SJCRH30 (cell line): ENCODE measurements at places on chromosomes 1 and 21.

- DNase-seq = peak; percentile 82
These were observed 20.8 kb downstream of the NAV1 start for GRCh38 chr1:201559679-201560162.

GRCh38 chr1:231065510-231066241, 25.6 kb upstream of the FAM89A start:
- no peak for DNase-seq

GRCh38 chr1:209443361-209443931, 140.1 kb upstream of the CAMK1G start:
- DNase-seq = no peak

DNA sequence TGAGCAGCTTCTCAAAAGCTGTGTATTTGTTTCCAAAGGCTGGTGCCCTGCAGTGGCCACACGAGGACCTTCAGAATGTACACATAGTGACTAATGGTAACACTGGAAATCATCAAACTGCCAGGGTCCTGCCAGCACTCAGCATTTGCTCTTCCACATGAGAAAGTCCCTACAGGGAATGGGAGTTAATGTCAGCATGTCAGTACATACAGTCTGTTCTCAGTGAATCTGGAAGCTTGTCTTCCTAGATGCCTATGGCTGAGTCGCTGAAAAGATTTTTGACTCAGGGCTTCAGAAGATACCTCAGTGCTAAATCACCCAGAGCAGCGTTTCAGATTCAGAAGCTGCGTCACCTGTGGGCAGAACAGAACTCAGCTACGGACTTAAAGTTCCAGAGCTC, 108.2 kb downstream of the CDC7 start:
- DNase-seq = no peak

DNA sequence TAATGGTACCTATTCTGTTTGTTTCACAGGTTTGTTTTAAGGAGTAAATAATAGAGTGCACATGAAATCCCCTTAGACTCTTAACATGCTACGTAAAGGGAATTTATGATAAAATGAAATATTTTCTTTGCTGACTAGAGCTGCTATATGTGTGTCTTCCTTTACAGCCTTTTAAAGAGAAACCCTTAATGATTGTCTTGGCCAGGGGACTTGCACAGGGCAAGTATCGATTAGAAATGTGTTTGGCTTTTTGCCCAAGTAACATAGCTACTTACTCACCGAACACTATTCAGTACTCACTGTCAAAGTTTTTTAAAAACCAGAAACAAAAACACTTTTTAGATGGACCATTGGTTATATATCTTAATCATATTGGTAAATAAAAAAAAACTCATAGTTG, 71.3 kb upstream of the KIAA1614 start:
- no peak for DNase-seq

GRCh38 chr1:202362212-202362611, 13.7 kb downstream of the PPP1R12B start:
- no peak for DNase-seq

DNA sequence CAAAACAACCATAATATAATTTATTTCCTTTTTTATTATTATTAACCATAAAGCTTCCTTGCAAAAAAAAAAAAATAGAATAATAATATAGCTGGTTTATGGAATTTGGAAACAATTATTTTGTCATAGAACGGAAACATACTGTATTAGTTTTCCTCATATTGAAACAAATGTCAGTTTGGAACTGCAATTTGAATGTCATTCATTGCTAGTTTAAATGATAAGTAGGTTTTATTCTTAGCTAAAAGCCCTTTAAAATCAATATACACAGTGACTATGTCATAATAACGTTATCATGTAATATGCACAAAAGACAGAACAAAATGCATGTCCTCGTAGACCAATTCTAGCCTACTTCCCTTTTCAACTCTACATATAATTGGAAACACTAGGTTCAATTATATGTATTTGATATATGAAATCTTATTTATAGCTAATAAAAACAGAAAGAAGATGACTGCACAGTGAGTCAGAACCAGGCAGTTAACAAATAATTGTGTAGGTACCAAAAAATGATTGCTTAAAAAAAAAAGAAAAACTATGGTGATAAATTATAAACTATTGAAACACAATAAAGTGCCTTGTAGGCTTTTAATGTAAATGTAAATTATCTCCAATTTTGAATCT, 85.2 kb upstream of the EXO1 start:
- no peak for DNase-seq

DNA sequence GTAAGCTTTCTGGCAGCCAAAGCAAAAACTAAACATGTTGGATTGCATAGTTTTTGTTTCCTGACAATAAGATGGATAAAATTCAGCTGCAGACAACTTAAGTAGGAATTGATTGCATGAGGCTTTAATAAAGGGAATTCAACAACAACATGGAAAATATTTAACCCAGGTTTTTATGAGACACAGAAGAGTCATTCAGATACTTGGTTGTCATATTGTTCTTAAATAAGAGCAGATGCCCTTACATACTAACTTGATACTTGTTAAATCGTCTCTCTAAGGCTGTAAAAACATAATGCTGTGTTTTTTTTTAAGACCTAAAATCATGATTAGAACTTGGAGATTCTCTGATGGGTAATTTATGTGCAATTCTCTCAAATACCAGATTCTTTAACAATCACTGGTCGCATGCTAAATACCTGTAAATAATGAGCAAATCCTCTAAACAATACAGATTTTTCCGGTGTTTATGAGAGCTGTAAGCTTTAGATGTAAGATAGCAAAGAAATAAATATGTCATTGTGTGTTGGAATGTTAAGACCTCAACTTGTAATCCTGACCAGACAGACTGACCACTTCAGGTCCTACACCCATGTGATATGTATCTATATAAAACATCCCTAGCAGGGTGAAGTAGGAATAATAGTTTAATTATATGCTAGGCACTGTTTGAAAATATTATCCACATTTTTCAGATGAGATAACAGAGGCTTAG, 37.8 kb upstream of the CD34 start:
- DNase-seq = no peak

DNA sequence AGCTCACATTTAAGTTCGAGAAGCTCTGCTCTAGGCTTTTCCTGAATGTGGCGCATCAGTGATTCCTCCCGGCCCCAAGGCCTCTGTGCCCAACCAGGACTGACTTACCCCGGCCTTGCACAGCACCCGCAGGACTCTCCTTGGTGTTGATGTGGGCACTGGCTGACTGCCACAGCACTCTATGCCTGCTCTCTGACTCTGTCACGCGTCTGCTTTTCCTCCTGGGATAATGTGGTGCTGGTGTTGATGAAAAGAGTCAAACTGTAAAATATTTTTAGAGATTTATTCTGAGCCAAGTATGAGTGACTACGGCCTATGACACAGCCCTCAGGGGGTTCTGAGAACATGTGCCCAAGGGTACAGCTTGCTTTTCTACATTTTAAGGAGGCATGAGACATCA, 15.5 kb upstream of the SLC2A5 start:
- DNase-seq = no peak

GRCh38 chr21:31457675-31458074, 113.6 kb upstream of the TIAM1 start:
- DNase-seq = no peak

DNA sequence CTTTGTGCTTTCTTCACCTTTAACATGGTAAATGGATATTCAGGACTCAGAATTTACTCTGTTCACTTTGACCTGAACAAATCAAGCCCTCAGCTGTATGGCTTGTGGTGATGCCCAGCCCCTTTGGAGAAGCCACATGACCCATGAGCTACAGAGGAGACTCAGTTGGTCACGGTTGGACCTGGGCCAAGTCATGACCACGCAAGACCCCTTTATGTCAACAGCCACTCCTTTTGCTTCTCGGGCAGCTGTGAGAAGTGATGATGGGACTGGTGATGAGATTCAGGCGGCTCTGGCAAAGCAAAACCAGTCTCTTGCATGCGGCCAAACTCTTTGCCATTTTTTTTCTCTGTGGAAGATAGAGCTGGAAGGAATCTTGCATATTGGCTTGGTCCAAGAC, 96.5 kb upstream of the AJAP1 start:
- no peak for DNase-seq

DNA sequence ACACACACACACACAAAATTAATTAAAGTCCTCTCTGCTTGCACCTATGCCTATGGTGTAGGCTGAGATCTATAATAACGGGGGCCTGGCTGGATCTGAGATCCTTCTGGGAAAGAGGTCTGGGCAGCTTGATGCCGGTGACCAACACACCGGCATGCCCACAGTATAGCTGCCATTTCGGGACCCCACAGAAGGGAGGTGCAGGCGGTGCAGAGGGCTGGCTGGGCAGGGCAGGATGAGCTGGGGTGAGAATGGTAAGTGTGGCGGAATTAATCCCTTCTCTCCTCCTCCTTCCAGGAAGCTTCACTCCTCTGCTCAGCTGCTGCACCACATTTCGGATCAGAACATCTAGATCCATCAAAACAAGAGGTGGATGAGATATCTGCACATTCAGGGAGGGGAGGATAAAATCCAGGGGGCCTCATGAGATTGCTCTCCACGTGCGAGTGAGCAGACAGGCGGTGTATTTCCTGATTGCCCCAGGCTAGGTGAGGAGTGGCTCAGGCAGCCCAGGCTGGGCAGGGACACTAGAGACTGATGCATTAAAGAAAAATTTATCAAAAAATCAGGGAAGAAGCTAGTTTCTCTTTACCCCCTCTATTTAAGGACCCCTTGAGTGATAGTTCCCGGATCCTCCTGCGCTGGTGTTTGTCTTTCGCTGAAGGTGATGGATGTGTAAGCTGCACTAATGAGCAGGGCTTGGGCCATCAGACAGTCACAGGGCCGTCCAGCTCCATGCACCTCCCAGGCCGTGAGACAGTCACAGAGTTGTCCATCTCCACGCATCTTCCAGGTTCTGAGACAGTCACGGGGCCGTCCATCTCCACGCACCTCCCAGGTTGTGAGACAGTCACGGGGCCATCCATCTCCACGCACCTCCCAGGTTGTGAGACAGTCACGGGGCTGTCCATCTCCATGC, 449.9 kb downstream of the PTPRU start:
- no peak for DNase-seq
